ENCODE measurements at places on chromosomes 16 and 17. TPM values are rescaled to one million over a fixed set of nuclear protein-coding genes. Genes with fewer than 3 reads are reported as not detected.

The HS3ST3A1 gene
- total RNA-seq = not detected

The METRNL gene
- total RNA-seq = 10.7 TPM

The CDH3 gene
- total RNA-seq = not detected

The MT3 gene
- not detected for total RNA-seq

The CHD9NB gene
- not detected for total RNA-seq

The IL4R gene
- 202 TPM for total RNA-seq

The CIAPIN1 gene
- total RNA-seq = 52.3 TPM

The CA7 gene
- not detected for total RNA-seq

The TRIM72 gene
- total RNA-seq = 0.16 TPM

The OTOP2 gene
- not detected for total RNA-seq

The STH gene
- not detected for total RNA-seq

The CD300LB gene
- total RNA-seq = not detected

DNA sequence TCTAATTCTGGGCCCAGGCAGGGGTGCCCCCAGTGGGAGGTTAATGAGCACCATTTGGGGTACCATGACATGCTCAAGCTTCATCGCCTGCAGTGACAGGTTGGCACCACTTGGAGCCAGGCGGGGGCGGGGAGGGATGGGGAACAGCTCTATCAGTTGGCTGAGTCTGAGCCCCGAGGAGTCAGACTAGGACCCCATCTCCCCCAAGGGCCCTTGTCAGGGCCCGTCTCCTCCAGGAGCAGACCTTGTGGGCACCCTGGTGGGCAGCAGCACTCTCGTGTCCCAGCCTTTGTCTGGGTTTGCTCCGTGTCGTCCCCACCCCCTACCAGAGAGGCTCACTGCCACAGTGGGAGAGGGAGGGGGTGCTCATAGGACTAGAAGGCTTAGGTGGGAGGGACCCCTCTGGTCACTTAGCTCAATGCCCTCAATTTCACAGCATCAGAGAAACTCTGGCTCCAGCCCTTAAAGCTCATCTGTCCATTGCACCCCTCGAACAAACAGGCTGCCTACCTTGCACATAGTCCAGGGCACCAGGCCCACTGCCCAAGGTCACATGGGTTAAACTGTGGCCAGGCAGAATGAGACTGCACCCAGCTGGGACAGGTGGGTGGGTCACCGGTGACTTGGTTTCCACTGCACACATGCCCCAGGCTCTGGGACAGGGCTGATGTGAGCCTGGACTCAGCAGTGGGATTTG, 4.1 kb downstream of the PPP1R9B start:
- DNase-seq = no peak

DNA sequence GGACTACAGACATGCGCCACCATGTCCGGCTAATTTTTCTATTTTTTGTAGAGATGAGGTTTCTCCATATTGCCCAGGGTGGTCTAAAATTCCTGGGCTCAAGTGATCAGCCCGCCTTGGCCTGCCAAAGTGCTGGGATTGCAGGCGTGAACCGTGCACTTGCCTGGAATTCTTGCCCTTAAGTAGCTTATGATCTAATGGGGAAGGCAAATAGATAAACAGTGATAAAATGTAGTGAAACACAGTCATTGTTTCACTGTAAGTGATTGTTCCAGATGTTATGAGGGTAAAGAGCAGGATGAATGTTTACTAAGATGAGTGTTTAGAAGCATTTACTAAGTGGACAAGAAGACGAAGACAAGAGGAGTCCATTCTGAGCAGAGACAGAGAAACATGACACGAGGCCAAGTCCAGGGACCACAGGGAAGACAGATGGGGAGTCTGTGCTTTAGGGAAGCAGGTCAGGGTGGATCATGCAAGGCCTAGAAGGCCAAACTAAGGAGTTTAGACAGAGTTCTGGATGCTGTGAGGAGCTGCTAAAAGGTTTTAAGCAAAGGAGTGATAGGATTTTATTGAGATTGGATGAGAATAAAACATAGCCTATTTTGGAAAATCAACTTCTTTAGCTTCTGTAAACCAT, 36.9 kb downstream of the YPEL2 start:
- no peak for DNase-seq

- DNase-seq = no peak
Measured at GRCh38 chr16:66459878-66460277, 32.8 kb downstream of the BEAN1 start.

- DNase-seq = no peak
Measured at GRCh38 chr17:37221865-37222264, 153.9 kb upstream of the C17orf78 start.

DNA sequence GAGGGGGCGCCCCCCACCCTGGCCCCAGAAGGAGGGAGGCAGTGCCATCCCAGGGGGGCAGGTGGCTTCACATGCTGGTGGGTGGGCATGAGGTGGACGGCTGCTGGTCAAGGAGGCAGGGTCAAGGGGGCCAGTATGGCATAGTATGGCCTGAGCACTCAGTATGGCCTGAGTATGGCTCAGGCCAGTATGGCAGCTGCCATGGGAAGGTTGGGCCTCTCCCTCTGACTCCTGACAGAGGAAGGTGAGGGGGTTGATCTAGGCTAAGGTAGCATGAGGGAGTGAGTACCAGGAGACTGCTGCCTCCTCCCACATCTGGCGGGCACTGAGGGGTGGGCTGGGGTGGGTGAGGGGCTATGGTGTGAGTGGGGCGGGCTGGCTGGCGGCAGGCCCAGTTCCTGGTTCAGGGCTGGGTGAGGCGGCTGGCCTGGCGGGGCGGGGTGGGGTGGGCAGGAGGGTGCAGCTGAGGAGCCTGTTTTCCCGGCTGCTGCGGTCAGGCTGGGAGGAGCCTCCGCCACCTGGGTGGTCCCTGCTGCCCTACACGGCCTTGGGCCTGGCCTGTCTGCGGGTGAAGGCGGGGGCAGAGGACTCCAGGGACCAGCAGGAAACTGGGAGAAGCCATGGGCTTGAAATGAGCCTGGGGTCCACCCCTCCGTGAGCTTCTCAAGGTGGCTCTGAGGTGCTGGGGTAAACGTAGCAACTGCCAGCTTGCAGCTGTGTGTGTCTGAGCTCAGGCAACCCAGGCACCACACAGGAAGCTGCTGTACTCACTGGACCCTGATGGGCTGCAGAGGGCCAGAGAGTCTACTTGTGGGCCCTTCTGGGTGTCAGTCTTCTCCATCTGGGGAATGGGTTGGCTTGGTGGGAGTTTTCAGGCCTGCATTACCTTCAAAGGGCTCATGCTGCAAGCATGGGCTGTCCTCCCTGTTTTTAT, 57.0 kb downstream of the RAI1 start:
- DNase-seq = no peak

GRCh38 chr17:80892900-80893603, 98.6 kb upstream of the CHMP6 start:
- DNase-seq = no peak

DNA sequence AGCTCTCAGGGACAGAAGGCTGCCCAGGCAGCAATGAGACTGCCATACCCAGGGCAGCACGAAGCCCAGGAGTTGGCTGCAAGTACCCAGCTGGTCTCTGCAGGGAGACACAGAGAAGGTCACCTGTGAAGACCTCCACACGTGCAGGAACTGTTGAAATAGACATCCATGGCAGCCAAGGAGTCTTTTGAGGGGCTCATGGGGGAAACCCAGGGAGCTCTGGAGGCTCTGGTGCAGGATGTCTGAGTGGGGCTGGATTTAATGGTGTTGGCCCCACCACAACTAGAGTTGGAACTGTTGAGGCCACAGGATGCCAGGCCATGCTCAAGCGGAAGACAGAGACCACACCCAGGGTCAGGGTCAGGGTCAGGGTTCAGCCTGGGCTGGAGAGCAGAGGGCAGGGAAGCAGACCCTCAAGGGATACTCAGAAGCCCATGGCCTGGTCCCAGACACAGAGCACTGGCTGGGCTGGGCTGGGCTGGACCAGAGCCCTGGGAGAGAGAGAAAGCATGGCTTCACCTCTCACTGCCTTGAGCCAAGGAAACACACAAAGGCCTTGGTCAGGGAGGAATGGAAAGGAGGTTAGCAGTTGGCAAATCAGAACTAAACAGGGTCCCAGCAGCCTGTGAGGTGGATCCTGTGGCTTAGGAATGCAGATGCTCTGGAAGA, 21.4 kb downstream of the PITPNM3 start:
- no peak for DNase-seq

- no peak for DNase-seq
Measured at GRCh38 chr17:31015639-31016038, 44.8 kb downstream of the RNF135 start.

DNA sequence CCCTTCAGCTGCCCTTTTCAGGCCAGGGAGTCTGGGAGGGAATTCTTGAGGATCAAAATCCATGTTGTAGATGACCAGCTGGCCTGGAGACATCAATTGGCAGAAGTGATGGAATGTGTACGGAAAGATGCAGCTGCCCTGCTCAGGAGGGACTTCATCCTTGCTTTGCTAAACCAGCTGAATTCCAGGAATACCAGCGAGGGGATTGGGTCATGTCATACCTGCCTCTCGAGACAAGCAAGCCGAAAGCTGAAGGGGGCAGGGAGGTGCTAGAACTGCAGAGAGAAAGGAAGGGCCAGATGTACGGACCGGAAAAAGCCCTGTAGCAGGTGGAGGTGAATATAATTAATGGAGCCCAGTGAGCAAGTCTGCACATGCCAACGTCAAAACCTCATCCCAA, 25.6 kb upstream of the NTN1 start:
- no peak for DNase-seq

- DNase-seq = no peak
Measured at GRCh38 chr16:17228048-17228707, 242.6 kb downstream of the XYLT1 start.

DNA sequence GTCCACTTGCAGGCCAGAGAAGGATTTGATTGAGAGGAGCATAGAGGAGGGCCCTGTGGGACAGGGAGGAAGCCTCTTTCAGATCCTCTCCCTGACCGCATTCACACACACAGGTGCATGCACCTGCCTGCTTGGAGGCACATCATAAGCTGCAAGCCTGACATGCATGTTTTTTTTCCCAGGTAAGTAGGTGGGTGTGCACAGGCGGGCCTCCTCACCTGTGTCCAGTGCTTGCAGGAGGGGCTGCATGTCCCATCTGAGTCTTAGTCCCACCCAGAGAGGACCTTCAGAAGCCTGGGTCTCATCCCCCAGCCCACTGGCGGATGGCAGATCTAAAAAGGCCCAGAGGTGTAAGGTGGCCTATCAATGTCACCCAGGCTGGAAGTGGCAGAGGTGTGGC, 130.8 kb downstream of the TMEM132E start:
- DNase-seq = no peak

DNA sequence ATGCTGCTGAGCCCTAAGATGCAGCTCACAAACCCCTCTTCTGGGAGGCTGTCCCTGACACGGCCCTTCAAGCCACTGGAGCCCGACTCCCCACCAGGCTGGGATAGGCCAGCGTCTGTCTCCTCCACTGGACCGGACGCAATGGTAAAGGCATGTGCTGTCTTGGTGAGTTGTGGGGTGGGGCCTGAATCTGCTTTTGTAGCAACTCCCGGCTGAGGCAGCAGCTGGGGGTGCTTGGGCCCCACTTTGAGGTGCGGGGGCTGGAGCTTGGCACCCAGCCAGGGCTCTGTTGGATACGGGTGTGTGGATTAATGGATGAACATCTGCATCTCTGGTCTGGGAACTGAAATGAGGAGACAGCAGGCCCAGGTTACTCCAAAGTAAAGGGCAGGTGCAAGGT, 3.5 kb upstream of the NLRC3 start:
- no peak for DNase-seq

DNA sequence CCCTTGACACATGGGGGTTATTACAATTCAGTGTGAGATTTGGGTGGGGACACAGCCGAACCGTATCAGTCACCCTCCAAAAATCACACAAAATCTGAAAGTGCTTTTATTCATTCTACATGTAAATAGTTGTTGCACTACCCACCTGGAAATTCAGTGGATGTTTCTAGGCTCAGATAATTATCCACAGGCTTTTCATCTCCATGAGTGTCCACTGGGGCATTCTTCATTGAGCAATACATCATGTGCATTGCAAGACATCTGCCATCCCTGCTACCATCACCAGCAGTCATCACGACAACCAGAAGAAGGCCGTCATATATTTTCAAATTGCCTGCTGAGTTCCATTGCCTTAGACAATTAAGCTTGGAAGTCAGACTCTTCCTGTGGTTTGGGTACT, 330.8 kb downstream of the WWOX start:
- DNase-seq = no peak

DNA sequence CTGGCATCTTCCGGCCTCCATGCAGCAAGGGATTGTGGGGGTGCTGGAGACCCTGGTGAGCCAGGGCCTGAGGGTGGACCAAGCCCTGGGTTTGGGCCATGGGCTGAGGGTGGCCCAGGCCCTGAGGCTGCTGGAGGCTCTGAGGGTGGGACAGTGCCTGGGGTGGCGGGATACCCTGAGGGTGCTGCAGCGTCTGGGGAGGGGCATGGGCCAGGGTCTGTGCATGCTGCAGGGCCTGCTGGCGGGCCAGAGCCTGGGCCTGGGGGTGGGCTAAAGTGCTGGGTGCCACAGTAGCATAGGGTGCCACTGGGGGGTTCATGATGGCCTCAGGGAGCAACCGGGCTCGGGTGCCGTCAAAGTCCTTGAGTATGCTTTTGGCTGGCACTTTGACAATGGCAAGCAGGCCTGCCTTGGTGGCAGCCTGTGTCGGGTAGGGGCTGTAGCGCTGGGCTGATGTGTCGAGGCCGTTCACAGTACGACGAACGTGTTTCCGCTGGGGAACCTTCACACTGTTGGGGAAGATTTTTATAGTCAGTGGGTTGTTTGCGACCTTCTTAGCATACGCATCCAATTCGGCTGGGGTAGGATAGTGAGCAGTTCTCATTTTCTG, 15.6 kb downstream of the TRAF4 start:
- DNase-seq = no peak

DNA sequence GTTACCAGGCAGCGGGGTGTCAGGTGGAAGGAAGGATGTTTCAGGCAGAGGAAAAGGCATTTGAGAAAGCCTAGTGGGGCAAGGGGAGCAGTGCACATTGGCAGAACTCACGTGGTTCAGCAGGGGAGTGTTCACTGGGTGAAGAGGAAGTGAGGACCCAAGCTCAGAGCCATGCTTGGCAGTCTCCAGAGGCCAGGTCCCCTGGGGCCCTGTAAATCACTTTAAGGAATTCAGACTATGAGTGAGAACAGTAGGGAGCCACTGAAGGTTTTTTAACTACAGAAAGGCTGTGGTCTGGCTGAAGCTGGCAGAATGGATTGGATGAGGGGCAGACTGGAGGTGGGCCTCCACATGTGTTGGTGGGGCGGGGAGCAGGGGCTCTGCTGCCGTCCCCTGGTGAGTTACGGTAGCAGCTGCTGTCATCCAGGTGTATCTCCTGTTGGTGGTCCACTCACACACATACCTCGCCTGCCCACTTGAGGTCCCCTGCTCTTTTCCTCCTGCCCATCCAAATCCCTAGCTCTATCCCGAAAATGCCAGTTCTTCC, 5.1 kb downstream of the CLEC16A start:
- peak; percentile 74 for DNase-seq

- DNase-seq = no peak
Measured at GRCh38 chr17:81282876-81283275, 12.2 kb downstream of the SLC38A10 start.

DNA sequence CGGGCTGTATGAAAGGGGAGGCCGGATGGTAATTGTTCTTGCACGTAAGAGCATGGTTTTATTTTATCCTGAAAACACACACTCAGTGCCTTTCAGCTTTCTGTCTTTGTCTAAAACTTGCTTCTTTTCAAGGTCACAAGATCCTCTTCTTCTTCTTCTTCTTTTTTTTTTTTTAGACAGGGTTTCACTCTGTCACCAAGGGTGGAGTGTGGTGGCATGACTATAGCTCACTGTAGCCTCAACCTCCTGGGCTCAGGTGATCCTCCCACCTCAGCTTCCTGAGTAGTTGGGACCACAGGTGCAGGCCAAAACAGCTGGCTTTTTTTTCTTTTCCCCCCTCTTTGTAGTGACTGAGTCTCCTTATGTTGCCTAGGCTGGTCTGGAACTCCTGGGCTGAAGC, 15.9 kb upstream of the ZNF629 start:
- DNase-seq = no peak

- DNase-seq = no peak
Measured at GRCh38 chr17:72397687-72398086, 276.9 kb downstream of the SOX9 start.

Data from activated B cell treated with CpG ODN at 0.5 μM for 24 hours (primary cell).